ENCODE measurements at places on chromosomes 12 and 14.
A peak's percentile ranks its signal among the peaks of the same experiment; 100 is the strongest.

DNA sequence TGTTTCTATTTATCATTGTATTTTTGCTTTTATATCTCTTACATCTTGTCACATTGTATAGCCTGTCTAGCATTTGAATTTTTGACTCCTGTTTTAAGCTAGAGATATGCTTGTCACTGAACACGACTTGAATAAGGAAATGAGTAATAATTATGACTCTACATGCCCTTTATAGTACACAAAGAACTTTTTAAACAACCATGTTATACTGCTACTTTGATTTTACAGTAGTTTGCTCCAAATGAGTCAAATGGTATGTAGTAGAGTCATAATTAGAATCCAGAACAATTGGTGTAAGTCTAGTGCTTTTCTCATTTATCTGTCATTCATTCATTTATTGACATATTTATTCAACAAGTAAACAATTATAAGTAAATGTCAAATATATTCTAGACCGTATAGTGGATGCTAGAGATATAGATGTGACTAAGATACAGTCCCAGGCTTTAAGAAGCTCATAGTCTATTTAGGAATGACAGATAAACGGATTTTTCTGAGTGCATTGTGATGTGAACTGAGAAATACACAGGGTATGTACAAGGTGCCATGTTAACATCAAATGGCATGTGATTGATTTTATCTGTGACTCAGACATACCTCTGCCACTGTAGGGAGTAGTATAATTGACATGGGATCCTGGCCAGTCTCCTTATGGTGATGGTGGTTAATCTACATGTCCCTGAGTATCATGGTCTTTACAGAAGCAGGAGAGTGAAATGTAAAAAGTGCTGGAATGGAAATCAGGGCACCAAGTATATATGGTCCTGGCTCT is 799.7 kb downstream of the DIO2 start:
- no peak for DNase-seq

- no peak for DNase-seq
Observed at GRCh38 chr14:94961386-94962165, 191.7 kb upstream of the GSC start.

GRCh38 chr14:100440758-100441203 is 117.6 kb downstream of the SLC25A47 start:
- DNase-seq: no peak

GRCh38 chr14:101575581-101575980 is 14.3 kb downstream of the DIO3 start:
- no peak for DNase-seq

DNA sequence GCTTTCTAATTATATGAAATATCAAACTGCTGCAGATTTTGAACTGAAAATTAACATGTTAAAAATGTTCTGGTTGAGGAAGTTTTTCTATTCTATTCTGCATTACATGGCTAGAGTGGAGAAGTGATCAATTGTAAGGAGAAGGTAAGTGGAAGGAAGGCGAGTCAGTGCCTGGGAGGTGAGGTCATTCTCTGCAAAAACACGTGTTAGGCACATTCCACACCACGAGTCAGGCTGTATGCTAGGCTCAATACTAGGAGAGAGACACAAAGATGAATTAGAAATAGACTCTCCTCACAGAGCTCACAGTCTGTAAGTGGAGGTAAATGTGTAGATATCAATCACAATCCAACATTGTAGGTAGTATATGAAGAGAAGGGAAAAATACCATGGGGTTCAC is 194.1 kb downstream of the NOVA1 start:
- DNase-seq: no peak

- DNase-seq: peak; percentile 49
Observed at GRCh38 chr14:23056956-23057756, at the start of gene CDH24. Gene CDH24, minus strand, starts transcription at chr14:23057520. Its CDS starts 1,787 bp downstream, at chr14:23055733.

DNA sequence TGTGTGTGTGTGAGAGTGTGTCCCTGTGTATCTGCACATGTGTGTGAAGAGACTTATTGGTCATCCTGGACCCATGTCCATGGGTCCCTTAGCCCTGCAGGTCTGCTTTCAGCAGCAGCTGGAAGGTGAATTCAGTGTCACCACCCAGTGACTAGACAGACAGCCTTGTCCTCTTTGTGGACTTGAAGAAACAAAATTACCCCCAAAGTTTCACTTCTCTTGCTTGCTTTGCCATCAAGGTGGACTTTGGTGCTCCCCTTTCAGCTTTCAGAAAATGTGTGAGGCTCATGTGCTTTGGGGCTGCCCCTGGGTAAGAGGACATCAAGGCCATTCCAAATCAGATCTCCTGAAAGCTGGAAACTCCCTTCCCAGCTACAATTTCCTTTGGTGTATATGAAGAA is 1063.8 kb downstream of the BCL11B start:
- DNase-seq: no peak

DNA sequence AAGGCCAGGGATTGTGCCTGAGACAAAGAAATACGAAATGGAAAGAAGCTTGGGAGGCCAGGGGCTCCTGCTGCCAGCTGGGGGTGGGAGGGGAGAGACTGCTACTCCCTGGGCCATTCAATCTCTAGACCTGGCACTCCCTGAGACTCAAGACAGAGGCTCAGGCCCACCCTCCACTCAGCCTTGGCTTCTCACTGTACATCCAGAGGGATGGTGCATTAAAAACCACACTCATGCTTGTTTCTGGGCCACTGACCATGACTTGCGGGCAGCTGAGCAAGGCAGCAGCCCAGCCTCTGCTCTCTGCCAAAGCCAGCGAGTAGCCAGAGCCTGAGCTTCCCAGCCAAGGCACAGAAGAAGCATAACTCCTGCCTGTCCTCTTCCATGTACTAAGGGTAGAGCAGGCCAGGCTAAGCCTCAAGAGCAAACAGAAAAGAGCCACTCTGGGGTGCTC is 41.5 kb downstream of the PITPNM2 start:
- DNase-seq: no peak

DNA sequence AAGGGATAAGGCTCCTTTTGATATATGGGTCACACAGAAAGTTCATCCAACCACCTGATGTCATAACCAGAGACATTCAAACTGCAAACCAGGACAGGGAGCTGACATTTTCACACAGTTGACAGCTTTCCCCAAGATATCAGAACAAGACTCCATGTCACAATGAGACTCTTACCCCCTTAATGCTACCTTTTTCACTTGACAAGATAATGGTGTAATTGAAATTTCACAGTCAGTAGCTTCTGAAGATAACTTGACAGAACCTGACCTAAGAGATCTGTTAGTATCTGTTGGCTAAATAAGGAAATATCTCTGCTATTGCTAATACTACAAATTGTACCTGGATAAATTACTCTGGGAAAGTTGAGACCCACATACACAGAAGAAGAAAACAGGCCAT is 187.3 kb downstream of the C12orf50 start:
- no peak for DNase-seq

GRCh38 chr14:94450722-94451090 is 1.9 kb downstream of the SERPINA11 start:
- no peak for DNase-seq

DNA sequence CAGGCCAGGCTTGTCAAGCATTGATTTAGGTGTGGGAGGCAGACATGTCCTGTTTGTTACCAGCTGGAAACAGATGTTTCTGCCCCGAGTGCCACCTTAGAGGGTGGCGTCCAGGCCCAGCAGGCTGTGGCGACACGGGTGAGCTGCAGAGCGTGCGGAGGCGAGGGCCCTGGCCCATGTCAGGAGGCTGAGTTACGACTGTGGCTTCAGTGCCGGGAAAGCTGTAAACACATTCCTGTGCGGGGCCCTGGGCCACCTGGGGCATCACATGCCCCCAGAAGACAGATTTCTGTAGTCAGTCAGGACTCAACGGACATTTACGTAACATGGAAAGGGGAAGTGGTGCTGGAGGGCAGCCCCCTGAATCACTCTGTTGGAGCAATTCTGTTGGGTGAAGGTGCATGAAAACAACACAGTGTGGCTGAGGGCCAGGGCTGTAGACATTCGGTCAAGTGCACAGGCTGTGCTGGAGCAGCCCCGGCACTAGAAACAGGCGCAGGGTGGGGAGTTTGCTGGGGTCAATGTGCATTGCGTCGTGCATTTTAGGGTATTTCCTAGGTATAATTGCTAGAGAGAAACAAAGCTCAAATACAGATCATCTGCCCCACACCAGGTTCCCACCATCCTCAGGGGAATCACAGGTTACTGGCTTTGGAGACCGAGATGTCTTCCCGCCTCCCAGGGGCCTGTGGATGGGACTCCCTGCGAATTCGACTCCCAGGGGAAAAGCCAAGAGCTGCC is 291.8 kb downstream of the TMEM121 start:
- DNase-seq: no peak

DNA sequence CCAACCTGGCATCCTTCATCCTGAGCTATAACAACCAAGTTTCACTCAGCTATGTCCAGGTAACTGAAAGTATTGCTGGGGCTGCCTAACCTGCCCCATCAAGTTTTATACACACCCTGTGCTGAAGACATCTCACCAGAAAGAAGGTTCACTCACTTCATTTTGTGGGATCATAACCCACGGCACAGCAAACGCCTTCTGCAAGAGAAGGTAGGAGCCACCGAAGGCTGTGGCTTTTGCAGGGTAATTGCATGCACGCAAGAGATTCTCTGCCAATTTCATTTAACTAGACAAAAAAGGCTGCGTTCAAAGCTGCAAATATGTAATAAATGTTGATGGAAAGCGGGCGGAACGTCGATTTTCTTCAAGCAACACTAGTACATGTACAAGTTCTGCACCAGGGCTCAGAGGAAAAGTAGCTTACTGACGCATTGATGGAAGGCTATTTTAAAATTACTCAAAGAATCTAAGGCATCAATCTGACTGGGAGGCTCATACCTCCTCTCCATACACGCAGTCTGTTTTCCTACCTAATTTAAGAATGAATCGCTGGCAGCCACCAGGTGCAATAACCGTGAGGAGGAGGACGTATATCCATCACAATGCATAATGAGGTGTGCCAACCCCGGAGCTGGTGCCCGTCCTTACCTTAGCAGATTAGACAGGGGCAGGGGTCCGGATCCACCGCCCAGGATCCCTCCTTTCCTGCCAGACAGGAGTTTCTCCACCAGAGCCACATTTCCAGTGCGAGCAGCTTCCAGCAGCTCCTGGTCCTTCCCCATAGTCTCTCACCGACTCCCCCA is 1.1 kb downstream of the ANKS1B start:
- DNase-seq: no peak

DNA sequence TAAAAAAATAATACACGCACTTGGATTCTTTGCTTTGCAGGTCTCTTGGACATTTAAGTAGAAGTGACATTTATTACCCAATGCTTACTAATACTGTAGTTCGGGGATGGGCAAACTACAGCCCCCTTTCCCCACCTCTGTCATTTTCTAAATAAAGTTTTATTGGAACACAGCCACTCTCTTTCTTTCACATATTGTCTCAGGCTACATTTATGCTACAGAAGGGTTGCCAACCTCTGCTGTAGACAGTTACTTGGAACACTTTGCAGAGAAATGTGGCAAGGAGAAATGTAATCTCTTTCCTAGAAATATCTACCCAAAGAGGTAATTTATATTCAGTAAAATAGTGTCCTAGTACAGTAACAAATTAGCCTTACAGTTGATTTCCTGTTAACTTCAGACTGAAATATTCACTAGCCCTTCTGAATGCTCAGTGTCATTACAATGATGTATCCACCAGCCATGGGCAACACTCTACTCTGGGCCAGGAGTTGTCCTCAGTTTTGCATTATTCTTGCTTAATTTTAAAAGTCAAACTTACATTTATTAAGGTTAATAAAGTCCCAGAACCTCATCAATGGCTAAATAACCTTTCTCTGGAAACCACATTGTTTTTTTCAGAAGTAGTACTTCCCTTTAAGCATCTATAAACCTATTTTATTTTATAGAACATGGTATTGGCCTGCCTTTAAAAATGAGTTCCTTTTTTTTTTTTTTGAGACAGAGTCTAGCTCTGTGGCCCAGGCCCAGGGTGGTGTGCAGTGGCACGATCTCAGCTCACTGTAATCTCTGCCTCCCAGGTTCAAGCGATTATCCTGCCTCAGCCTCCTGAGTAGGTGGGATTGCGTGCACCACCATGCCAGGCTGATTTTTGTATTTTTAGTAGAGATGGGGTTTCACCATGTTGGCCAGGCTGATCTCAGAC is 269.6 kb upstream of the AMIGO2 start:
- DNase-seq: no peak

DNA sequence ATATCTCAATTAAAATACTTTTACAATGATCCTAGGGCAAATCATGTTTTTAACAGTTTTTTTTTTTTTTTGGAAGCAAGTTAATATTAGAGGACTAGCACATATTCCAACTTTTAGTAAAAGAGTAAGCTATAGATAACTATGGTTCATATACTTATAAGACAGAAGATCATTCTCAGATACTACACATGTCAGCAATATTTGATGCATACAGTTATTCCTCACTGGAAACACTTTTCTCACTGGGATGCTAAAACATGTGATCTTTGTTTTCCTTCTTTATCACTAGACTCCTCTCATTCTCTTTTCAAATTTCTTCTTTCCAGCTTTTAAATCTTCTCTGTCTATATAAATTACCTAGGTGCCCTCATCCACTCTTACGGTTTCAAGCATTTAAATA is 1020.4 kb upstream of the FBXO33 start:
- no peak for DNase-seq

DNA sequence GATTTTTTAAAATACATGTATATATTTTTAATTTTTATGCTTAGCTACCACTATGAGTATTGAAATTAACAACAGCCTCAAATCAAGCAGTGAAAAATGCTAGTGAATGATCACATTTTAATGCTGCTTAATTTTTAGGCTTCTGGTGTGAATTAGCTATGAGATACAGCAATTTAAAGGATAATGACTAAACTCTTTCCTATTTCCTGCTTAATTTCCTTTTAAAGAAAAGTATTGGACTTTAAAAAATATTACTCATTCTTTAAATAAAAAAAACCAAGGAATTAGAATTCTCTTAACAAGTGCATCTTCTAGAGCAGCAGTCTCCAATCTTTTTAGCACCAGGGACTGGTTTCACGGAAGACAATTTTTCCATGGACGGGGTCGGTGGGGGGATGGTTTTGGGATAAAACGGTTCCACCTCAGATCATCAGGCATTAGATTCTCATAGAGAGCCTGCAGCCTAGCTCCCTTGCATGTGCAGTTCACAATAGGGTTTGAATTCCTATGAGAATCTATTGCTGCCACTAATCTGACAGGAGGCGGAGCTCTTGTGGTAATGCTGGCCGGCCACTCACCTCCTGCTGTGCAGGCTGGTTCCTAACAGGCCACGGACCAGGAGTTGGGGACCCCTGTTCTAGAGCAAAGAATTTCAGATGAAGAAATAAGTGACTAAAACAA is 18.6 kb upstream of the NTN4 start:
- DNase-seq: no peak

- DNase-seq: no peak
Observed at GRCh38 chr14:105467249-105467941, 7.2 kb upstream of the CRIP2 start.

DNA sequence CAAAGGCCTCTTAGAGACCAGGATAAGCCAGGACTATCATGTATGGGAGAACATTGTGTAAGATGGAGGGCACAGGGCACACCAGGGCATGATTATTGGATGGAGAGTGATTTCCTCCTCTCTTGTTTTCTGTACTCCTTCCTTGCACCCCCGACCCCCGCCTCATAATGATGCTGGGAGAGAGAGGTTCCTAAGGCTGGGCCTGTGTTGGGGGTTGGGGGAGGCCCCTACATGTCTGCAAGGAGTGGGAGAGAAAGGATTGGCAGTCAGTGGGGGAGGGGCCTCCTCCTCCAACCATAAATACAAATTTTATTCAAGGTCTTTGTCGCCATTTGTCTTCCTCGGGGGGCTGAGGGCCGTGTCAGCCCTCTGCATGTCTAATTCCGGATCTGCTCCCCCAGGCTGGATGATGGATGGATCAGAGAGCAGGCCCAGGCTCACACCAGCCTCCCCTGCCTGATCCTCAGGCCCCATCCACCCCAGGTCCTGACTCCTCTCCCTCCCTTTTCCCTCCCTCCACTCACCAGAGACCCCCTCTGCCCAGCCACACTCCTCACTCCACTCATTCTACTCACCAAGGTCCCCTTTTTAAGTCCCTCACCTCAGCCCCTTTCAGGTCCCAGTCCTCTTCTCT is 2.0 kb upstream of the C1QL4 start:
- DNase-seq: no peak
